ENCODE measurements at places on chromosomes 12 and 14.

GRCh38 chr12:24078318-24078765 lies 128.9 kb upstream of the SOX5 start:
- DNase-seq = no peak

DNA sequence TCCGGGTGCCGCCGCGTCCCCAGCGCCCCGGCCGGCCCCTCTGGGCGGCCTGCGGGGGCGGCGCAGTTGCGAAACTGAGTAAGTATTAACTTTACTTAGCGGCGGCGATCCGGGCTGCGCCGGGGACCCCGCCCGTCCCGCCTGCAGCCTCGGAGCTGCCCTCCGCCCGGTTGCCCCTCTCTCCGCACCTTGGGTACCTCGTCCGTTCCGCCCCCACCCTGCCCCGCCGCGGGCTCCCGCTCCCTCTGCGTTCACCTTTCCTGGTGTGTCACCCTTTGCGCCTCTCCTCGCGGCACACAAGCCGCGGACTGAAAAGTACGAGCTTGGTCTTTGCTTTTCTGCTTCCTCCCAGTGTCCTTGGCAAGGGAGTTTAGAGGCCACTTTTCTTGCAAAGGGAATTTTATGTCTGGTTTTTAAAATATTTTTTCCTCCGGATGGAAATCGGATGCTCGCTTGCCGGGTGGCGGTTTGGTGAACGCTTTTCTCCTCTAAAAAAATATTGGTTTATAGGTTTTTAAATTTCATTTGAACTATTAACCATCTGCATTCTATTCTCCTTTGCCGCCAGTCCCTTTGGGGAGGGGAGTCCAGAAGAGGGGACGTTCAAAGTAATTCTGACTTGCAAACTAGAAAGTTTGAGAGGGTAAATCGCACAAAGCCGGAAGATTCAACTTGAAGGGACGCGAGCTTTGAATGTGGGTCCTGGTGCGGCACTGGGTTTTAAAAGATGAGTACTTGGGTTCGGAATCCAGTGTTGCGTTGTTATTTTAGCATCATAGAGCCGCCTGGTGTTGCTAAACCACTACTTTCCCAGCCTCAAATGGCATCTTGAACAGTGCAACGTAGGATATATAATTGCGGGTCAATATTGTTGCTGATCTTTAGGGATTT lies 834 bp downstream of the RASSF8 start:
- DNase-seq = no peak

DNA sequence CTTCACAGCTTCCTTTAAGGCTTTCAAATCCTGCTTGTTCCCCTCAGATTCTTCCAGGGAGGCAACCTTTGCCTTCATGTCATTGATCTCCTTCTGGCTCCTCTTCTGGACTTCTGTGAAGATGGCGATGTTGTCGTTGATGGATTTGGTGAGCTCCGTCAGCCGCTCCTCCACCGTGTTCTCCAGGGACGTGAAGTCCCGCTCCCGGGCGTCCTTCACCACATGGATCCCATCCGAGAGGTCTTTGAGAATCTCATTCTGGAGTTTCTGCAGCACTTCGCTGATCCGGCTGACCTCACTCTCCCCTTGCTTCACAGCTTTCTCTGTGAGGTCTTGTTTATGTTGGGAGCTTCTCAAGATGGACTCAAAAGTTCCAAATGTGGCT lies 7.9 kb downstream of the CKAP4 start:
- no peak for DNase-seq

DNA sequence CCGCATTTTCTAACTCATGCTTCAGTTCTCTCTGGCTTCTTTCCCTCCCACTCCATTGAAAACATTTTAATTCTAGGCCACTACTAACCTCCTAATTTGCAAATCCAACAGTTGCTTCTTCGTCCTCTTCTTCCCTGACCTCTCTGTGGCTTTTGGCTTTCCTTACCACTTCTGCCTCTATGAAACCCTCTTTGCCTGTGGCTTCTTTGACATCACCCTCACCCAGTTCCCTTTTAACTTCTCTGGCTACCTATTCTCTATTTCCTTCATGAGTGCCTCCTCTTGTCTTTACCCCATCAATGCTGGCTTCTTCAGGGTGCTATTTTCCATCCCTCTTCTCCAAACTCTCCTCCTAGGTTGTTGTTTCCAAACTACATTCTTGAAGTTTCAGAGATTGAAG lies 4.4 kb upstream of the HCFC2 start:
- no peak for DNase-seq

GRCh38 chr14:58794993-58795762 lies 157.4 kb downstream of the DACT1 start:
- DNase-seq = no peak

DNA sequence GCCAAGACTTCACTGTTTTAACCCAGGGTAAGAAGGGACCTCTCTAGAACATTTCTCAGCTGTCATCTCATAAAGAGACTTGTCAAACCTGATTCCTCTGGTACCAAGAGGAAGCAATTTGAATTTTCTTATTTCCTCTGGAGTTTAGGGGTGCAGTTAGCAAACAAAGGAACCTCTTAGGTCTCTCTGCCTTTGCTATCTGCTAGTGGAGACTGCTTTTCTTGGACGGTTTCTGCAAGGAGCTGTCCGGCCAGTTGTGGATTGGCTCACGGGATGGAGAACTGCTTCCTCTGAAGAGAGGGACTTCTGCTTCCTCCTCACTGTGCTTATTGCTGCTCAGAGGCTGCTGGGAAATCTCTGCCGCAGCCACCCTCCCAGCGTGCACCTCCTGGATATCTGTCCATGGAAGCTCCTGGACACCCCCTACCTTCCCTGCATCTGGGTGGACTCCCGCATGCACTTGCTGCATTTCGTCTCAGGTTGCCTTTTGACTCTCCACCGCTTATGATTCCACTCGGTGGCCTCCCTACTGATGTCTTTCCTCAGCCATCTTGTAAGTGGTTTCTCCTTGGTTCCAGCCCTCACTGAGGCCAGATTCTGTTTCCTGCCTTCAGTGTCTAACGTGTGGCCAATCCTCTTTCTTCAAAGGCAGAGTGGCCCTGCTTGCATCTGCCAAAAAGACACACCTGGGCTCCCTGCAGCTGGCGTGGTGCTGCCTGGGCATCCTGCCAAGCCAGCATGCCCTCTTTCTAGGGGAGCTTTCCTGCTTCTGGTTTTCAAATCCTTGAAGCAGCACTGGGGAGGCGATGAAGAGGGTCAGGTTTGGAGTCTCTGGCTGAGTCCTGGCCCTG lies 187.3 kb downstream of the CHST11 start:
- DNase-seq = no peak

DNA sequence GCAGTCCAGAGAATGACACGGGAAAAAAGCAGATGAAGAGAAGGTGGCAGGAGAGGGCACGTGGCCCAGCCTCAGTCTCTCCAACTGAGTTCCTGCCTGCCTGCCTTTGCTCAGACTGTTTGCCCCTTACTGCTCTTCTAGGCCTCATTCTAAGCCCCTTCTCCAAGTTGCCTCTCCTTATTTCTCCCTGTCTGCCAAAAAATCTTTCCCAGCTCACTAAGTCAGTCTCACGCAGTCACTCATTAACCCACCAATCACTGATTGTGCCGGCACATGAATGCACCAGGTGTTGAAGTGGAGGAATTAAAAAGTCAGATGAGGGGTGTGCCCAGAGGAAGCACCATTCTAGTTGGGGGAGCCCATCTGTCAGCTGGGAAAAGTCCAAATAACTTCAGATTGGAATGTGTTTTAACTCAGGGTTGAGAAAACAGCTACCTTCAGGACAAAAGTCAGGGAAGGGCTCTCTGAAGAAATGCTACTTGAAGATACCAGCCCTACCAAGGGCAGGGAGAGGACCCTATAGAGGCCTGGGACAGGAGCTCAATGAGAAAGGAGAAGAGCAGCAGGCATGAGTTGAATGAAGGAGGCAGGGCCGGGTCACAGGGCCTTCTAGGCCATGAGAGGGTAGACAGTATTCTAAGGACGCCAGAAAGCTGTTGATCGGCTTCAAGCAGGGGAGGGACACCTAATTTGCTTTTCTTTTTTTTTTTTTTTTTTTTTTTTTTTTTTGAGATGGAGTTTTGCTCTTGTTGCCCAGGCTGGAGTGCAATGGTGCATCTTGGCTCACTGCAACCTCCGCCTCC lies 40.9 kb downstream of the DAD1 start:
- no peak for DNase-seq

GRCh38 chr12:90042920-90043641 lies 334.4 kb upstream of the ATP2B1 start:
- DNase-seq = no peak

GRCh38 chr14:68018598-68018997 lies 199.0 kb downstream of the RAD51B start:
- no peak for DNase-seq

DNA sequence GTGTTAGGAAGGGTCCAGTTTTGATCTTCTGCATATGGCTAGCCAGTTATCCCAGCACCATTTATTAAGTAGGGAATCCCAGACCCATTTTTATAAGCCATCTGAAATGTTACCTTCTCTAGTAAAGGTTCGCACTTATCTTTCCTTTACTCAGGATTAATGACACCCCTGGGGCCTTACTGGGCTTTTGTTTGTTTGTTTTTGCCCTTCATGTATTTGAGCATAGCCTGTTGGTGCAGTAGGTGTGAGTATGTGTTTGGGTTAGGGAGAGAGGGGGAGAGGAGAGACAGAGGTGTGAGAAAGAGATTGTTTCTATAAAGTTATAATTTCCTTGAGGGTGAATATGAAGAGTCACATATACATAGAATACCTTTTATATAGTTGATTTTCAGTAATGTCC lies 96.9 kb downstream of the AKAP6 start:
- DNase-seq = no peak

- no peak for DNase-seq
Measured at GRCh38 chr12:66428261-66428660, 126.0 kb downstream of the HELB start.
